WTC11 (cell line): ENCODE measurements at places on chromosomes 6 and 20.

DNA sequence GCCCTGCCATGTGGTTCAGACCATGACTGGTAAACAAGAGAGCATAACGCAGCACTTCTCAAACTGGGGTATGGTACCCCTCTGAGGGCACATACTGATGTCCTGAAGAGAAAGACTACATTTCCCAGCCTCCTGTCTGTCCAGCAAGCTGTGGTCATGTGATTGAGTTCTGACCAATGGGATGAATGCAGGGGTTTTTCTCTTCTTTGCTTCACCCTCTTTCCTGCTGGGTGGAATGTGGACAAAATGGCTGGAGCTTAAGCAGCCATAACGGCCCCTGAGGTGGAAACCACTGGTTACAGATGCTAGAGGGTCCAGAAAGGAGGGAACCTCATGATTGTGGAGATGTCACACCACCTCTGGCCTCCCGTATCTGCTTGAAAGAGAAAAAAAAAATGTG is 19.4 kb upstream of the KCNB1 start:
- DNase-seq, result no peak

GRCh38 chr6:106379951-106380350 is 19.4 kb downstream of the CRYBG1 start:
- DNase-seq, result no peak

- no peak for DNase-seq
These were observed 305.9 kb downstream of the LAMA2 start for GRCh38 chr6:129188795-129189194.

DNA sequence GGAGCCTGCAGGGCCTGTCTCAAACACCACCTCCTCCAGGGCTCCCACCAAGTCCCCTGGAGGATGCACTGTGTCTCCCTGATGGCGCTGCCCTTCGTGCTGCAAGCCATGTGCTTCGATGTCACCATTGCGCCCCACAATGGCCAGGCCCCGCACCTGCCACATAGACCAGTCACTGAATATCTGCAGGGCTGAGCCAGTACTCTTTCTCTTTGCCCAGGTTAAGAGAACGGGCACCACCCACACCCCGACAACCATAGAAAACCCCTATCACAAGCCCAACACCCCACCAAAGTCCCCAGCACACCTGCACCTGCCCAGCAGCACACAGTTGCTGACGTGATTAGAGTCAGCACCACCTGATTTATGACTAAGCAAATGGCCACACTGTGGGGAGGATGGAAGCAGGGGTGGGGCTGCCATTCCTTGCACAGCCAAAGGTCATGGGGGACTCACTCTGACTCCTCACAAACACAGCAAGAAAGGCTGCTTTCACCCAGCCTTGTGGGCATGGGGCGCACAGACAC is 104.3 kb downstream of the SLC23A2 start:
- peak; percentile 75 for DNase-seq

DNA sequence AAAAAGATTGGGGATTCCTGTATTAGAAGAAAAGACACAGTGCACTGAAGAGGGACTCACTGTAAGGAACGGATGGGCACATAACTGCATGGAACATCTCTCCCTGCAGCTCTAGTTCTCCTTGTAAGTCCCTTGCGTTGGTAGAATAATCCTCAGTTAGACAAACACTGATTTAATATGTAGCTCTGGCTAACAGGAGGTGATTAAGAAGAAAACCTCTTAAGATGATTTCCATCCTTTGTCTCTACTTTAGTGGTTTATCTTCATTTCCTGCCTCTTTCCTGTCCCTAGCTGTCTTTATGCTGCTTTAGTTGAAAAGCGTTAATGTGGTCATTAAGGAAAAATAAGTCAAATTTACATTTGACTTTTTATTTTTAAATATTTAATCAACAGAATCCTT is 86.6 kb downstream of the SLC16A10 start:
- no peak for DNase-seq
